ENCODE measurements at places on chromosomes 7 and 10. TPM values are rescaled to one million over a fixed set of nuclear protein-coding genes. Genes with fewer than 3 reads are reported as not detected.

- no peak for DNase-seq
These were observed 95.4 kb upstream of the INSIG1 start for GRCh38 chr7:155202106-155202871.

GRCh38 chr10:44571701-44572100 lies 186.8 kb upstream of the CXCL12 start:
- DNase-seq, result no peak

DNA sequence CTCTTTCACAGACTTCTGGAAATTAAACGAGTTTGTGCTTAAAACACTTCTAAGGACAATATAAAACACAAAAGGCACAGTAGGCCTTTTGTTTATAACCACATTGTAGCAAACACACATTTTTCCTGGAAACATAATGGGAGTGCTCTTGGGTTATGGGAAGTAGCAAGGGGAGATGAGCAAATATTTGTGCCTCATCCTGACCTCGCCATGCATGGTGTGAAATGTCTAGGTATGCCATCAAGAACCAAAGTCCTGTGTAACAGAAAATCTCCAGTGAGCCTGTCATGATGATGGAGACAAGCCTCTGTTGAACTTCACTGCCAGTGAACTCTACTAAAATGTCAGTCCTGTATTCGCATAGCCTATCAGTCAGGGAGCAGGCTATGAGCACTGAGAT lies 1029.6 kb downstream of the LRMDA start:
- DNase-seq, result no peak

- DNase-seq, result peak; percentile 63
These were observed 8.4 kb upstream of the C10orf71 start for GRCh38 chr10:49290607-49291006.

DNA sequence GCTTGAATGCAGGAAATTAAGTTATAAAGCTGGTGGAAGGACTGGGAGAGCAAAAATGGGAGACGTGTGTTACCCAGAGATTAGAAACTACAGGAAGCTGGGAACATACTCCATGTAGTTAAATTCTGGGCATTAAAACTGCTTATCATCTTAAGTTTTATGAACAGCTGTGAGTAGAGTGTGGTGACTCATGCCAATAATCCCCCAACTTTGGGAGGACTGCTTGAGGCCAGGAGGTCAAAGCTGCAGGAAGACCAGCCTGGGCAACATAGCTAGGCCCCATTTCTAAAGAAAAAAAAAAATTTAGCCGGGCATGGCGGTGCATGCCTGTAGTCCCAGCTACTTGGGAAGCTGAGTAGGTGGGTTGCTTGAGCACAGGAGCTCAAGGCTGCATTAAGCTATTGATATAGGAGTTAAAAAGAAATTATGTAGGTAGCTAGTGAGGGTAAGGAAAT lies 56.2 kb upstream of the SEPHS1 start:
- DNase-seq, result no peak

GRCh38 chr10:71005337-71006305 lies 117.3 kb upstream of the PCBD1 start:
- DNase-seq, result no peak

DNA sequence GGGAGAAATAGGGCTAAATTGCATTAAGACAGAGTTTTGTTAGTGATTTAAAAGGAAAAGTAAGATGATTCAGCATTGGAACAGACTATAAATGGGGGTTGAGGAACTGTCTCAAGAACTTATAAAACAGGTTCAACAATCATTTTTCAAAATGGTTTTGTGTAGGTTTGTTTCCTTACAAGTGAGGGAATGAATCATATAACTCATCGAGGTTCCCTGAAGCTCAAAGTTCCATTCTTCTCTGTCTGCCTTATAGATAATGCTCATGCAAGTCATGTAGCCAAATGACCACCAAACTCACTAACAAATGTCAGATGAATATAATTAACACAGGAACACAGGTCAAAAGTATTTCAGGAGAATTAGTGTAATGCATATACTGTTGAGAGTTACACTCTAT lies 27.7 kb downstream of the ADAM22 start:
- no peak for DNase-seq

DNA sequence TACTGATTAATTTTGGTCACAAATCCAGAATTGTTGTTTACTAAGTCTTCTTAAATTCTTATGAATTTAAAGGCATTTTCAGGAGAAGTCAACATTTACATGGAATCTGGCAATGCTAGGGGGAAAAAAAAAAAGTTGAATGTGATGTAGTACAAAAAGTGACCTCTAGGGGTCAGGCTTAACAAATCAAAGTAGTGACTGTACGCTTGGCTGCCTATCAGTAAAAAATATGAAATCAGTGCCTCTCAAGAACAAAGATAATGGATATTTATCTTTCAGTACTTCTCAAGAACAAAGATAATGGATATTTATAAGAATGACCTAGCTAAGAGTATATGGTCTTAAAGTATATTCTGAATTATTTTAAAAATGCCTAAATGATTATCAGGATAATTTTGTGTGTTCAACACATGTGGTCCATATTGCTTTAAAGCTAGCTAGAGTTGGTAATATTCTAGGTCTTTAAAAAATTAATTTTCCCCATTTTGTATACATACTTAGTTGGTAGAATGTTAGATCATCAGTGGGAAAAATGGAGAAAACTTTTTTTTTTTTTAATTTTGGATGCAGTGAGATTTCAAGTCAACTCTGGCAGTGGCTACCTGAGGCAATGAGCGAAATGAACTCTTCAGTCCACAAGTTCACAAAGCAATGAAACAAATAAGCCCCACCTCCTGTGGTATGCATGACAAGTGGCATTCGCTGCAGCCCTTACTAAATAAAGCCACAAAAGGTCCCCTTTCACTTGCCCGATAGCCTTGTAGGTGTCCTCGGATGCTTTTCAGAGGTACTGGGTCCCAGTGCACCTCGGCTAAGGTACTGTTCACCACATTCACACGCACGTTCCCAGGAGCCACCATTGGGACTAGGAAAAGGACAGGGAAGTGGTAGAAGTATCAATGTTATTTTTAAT lies 51.2 kb upstream of the LAMB4 start:
- DNase-seq, result peak; percentile 76

The ACSM6 gene
- 0.12 TPM for polyA plus RNA-seq

The PLEKHS1 gene
- 0.05 TPM for polyA plus RNA-seq

The MNX1 gene
- polyA plus RNA-seq, result not detected

The PDK4 gene
- 13.9 TPM for polyA plus RNA-seq

All from muscle of leg (tissue), 16 donors.